GM18507 (cell line): ENCODE measurements at places on chromosomes 6 and 20.

DNA sequence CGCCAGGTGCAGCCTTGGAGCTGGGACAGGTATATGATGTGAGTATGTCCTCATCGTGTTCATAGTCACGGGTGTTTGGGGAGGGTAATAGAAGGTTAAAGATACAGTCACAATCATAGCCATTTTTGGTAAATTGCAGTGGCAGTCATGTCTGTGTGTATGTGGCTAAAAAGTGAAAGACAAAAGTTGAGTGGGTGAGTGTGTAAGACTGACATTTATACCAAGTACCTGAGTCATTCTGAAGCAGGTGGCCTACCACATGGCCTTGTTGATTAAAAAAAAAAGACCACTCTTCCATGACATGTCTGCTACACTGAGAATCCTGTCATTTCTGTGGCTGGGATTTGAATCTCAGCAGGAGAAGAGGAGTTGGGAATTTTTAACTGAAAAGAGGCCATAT is 181.9 kb downstream of the SCP2D1 start:
- no peak for DNase-seq

DNA sequence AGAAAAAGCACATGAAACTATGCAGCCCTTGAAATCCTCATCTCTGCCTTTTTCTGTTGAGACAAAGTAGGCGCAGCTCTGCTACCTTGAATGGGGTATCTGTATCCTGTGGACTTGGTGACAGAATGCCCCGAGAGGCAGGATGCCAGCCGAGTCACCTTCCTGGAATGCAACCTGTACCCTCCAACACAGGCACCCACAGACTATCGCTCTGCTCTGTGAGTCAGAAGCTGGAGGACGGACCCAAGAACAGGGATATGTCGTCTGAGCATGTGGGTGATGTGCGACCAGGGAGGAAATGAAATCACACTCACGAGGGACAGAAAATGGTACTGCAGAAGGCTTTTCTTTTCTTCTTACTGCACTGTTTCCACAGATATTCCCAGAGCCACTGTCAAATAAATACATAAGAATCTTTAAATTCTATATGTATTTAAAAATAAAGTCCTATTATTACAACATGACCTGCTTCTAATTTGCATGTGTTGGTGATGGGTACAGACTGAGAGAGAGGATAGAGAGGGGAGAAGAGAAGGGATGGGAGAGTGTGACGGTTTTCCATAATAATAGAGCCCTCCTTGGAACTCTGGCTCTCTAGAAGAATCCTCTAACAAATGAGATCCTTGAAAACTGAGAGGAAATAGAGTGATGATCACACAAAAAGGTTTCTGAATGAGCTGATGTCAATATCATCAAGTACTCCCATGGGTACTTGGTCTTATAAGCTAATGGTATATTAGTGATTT is 308.1 kb downstream of the FOXC1 start:
- DNase-seq, result no peak

- peak; percentile 70 for DNase-seq
Observed at GRCh38 chr20:32456869-32457478, 98.8 kb downstream of the ASXL1 start.

- no peak for DNase-seq
Observed at GRCh38 chr6:139361211-139361610, 13.2 kb downstream of the CITED2 start.

GRCh38 chr20:53292347-53292746 is 301.3 kb downstream of the ZNF217 start:
- no peak for DNase-seq

- DNase-seq, result no peak
Observed at GRCh38 chr6:138529478-138529877, 30.2 kb upstream of the NHSL1 start.

DNA sequence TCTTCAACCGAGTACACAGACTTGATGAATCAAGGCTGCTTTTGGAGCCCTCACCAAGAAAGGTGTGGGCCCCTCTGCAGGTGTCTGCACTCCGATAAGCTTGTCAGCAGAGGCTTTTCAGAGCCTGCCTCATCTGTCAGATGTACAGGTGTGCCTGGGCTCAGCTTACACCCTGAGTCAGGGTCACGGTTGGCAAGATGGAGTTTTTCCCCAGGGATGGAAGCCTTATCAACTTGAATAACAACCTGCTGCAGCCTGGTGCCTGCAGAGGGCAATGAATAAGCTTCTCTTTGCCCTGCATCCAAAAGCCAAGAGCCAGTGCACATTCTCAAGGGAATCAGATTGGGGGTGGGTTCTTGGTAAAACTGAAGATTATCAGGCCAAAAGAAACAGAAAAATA is 427.1 kb downstream of the CD83 start:
- no peak for DNase-seq

GRCh38 chr6:1310628-1311399 is 1.1 kb upstream of the FOXQ1 start:
- DNase-seq, result no peak

GRCh38 chr6:114764866-114765265 is 422.0 kb upstream of the HS3ST5 start:
- DNase-seq, result no peak

- DNase-seq, result no peak
Observed at GRCh38 chr6:163772701-163773100, 358.2 kb downstream of the QKI start.

DNA sequence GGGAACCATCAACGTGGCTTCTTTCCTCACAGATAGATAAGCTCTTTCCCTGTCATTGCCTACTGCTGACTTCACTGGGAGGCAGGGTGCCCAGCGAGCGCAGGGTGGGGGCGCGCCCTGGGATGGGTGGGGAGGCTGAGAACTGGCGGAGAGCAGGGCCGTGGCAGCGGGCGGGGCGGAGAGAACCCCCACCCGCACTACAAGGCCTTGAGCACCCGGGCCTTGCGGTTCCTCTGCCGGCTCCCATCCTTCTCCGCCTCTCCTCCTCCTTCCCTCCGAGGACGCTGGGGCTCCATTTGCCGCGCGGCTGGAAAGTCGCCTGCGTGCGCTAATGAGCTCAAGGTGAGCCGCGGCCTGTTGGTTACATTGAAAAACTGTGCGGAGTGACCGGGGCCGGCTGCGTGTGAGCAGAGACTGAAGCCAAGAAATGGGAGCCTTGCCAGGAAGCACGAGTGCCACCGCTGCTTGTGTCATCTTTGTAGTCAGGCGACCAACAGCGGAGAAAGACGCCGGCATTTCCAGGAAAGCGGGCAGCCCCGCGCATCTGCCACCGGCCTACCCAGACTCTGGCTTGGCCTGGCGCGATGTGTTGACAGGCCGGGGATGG is 963.5 kb upstream of the SLC35B3 start:
- no peak for DNase-seq

GRCh38 chr6:34018961-34019606 is 126.8 kb downstream of the GRM4 start:
- no peak for DNase-seq

GRCh38 chr6:106339334-106340029 is 13.9 kb upstream of the ATG5 start:
- peak; percentile 26 for DNase-seq

GRCh38 chr20:58179432-58180099 is 48.9 kb downstream of the ANKRD60 start:
- DNase-seq, result peak; percentile 37

- no peak for DNase-seq
Observed at GRCh38 chr6:16414205-16414604, 175.8 kb downstream of the GMPR start.

- no peak for DNase-seq
Observed at GRCh38 chr6:26342106-26343004, 22.6 kb upstream of the BTN3A2 start.

- no peak for DNase-seq
Observed at GRCh38 chr6:139355777-139356445, 18.5 kb downstream of the CITED2 start.

- DNase-seq, result no peak
Observed at GRCh38 chr6:111129013-111129412, 41.7 kb downstream of the SLC16A10 start.

GRCh38 chr20:48892049-48892470 is 29.5 kb upstream of the ARFGEF2 start:
- no peak for DNase-seq

- no peak for DNase-seq
Observed at GRCh38 chr20:63536997-63537524, at the start of gene PTK6. Gene PTK6 (minus strand): TSS chr20:63537376. CDS start chr20:63537314, 62 bp downstream.

- no peak for DNase-seq
Observed at GRCh38 chr6:77143659-77144447, 319.4 kb downstream of the HTR1B start.

DNA sequence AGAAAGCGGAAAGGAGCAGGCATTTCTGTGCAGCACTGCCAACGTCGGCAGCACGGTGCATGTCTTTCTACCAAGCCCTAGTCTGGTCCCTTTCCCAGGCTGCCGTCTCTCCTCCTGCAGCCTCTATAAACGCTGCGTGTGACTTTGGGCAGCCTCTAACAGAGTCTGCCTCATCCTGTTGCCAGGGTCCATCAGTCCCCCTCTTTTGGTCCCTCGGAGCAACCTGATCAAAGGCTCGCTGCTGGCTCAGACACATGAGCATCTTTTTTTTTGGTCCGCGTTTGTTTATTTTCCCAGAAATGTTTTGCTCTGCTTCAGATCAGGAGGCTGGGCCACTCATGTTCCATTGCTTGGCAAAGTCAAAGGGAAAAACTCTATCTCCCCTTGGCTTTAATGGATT is 166.8 kb upstream of the CST7 start:
- no peak for DNase-seq
